Left lung (tissue), 14 donors: ENCODE measurements at places on chromosomes 13 and 19. TPM values are rescaled to one million over a fixed set of nuclear protein-coding genes. Genes with fewer than 3 reads are reported as not detected.

PRTN3 gene
- 0.55 TPM for total RNA-seq

CEACAM6 gene
- total RNA-seq, result 367 TPM

NCR1 gene
- 0.73 TPM for total RNA-seq

DNA sequence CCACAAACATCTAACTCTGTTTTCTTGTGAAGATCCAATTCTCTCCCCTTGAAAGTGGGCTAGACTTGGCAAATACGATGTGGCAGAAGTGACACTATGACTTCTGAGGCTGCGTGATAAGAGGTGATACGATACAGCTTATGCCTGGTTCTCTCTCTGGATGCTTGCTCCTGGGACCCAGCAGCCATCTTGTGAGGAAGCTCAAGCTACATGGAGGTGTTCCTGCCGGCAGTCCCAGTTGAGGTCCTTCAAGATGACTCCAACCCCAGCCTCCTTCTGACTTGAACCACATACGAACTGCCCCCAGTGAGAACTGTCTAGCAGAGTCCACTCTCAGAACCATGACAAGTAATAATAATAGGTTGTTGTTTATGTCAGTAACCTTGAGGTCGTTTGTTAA lies 10.7 kb upstream of the FEM1A start:
- H3K4me3 ChIP-seq, result no peak overlapping the region
- DNase-seq, result no peak
- H3K36me3 ChIP-seq, result no peaks in the 10 kb centered on the region
- no peaks in the 10 kb centered on the region for H3K4me1 ChIP-seq
- no peak overlapping the region for H3K27ac ChIP-seq

DNA sequence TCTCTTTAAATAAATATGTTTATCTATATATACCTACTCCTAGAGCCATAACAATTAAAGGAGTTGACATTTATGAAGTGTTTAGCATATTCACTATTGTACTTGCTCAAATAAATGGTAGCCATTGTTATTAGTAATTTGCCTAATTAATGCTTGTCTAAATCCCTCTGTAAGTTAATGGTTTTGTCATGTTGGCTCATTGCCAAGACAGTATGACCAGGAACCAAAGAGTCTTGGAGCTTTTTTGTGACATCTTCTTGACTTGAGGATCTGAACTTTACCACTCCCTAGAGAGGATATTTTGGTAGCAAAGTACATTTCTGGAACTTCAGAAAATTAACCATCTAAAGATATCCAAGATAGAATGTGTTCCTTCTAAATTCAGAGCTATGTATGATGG lies 15.5 kb downstream of the FRY start:
- H3K27me3 ChIP-seq, result no peaks in the 10 kb centered on the region
- H3K36me3 ChIP-seq, result no peaks in the 10 kb centered on the region
- peaks cover 39% of the 10 kb centered on the region for H3K4me1 ChIP-seq
- no peak for DNase-seq
- no peak overlapping the region for H3K27ac ChIP-seq
- H3K4me3 ChIP-seq, result no peak overlapping the region

DNA sequence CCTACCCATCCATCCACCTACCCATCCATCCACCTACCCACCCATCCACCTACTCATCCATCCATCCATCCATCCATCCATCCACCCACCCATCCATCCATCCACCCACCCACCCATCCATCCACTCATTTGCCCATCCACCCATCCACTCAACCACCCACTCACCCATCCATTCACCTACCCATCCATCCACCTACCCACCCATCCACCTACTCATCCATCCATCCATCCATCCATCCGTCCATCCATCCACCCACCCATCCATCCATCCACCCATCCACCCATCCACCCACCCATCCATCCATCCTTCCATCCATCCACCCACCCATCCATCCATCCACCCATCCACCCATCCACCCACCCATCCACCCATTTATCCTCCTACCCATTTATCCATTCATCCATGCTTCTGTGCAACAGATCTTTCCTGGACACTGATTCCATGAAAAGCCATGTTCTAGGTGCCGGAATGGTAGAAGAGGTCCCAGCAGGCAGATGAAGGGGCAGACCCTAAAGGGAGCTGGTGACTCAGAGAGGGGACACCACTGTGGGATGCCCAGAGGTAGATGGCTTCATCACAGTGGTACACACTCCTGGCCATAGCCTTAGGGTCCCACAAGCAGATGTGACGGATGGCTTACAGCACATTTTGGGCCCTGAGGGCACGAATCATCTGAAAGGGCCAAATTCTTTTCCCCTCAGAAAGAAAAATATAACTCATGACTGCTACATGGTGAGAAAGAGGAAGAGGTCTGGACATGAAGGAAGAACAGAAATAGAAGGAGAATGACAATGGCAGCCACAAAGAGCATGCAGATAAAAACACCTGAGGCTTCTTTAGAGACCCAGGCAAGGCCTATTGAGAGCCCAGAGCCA lies 76.0 kb downstream of the KCTD15 start:
- no peak overlapping the region for H3K27ac ChIP-seq
- no peaks in the 10 kb centered on the region for H3K36me3 ChIP-seq
- no peak overlapping the region for H3K4me3 ChIP-seq
- H3K27me3 ChIP-seq, result no peaks in the 10 kb centered on the region
